Foreskin melanocyte (primary cell): ENCODE measurements at places on chromosomes 3 and 15.

DNA sequence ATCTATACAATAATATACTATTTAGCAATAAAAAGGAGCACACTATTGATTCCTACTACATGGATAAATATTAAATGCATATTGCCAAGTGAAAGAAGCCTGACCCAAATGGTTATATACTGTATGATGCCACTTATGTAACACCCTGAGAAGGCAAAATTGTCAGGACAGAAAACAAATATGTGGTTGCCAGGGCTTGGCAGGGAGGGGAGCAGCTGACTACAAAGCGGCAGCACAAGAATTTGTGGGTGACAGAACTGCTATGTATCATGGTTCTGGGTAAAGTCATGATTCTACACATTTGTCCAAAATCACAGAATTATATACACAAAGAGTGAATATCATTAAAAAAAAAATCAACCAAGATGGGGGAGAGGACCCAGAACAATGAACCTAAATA is 22.5 kb downstream of the TBC1D2B start:
- no peak for DNase-seq

- DNase-seq: peak; percentile 21
Measured at GRCh38 chr3:115960799-115961198, 337.5 kb downstream of the GAP43 start.

GRCh38 chr15:88900309-88900981 is 5.1 kb upstream of the HAPLN3 start:
- DNase-seq: peak; percentile 67

DNA sequence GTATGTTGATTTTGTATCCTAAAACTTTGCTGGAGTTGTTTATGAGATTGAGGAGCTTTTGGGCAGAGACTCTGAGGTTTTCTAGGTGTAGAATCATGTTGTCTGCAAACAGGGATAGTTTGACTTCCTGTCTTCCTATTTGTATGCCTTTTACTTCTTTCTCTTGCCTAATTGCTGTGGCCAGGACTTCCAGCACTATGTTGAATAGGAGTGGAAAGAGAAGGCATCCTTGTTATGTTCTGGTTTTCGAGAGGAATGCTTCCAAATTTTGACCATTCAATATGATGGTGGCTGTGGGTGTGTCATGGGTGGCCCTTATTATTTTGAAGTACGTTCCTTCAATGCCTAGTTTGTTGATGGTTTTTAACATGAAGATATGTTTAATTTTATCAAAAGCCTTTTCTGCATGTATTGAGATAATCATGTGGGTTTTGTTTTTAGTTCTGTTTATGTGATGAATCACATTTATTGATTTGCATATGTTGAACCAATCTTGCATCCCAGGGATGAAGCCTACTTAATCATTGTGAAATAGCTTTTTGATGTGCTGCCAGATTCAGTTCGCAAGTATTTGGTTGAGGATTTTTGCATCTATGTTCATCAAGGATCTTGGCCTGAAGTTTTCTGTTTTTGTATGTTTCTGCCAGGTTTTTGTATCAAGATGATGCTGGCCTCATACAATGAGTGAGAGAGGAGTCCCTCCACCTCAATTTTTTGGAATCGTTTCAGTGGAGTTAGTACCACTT is 188.1 kb downstream of the MINAR1 start:
- DNase-seq: no peak

- DNase-seq: no peak
Measured at GRCh38 chr3:90010341-90010740, 902.9 kb downstream of the EPHA3 start.

- DNase-seq: no peak
Measured at GRCh38 chr3:56324473-56324872, 143.8 kb downstream of the ERC2 start.

- no peak for DNase-seq
Measured at GRCh38 chr15:73165435-73165834, 113.2 kb downstream of the NEO1 start.

DNA sequence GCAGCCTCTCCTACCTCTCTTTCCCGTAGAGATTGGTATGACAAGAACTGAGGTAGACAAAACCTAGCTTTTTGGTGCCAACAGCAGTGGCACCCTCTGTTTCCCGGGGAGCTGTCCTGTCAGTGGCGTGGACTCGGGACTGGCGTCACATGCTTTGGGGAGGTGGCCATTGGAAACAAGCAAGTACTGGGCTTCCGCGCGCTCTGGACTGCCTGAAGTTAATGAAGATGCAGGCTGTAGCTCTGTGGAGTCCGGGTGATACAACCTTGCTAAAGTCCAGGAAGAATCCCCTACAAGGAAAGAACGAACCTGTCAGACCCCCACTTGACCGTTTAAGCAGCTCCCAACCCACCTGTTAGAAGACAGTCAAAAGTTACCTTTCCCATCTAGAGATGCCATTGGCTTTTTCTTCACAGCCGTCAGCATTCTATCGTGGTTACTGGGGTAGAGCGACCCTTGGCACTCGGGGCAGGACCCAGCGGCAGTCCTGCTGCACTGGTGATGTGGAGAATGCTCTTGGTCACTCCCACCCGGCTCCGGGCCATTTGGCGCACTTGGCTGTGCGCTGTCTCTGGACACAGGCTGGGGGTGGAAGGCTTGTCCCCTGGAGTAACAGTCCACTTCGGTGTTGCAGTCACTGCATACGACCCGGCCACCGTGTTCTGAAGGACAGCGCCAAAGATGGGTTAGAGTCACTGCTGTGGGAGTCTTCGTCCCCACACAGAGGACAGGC is 120.5 kb downstream of the LRIG1 start:
- no peak for DNase-seq

DNA sequence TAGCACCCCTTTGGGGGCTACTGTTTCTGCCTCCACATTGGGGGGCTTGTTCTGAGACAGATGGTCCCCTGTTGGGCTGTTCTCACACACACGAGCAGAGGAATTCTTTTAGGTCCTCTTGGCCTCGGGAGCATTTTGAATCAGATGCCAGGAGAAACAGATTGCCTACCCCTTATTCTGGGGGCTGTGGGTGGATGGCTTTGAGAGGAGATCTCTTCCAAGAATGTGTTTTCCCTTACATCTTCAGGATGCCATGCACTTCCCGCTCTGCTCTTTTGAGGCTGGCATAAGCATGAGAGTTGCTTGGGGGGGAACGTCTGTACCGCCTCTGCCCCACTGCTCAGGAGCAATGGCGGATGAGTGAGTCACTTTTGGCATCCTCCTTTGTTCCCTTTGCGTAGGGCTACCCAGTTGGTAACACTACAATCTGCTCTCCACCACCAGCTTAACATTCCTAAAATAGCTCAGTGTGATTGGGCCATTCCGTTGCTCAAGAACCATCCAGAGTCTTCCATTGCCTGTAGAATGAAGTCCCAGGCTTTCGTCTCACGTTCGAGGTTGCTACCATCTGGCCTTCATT is 154.4 kb downstream of the RPLP1 start:
- no peak for DNase-seq

DNA sequence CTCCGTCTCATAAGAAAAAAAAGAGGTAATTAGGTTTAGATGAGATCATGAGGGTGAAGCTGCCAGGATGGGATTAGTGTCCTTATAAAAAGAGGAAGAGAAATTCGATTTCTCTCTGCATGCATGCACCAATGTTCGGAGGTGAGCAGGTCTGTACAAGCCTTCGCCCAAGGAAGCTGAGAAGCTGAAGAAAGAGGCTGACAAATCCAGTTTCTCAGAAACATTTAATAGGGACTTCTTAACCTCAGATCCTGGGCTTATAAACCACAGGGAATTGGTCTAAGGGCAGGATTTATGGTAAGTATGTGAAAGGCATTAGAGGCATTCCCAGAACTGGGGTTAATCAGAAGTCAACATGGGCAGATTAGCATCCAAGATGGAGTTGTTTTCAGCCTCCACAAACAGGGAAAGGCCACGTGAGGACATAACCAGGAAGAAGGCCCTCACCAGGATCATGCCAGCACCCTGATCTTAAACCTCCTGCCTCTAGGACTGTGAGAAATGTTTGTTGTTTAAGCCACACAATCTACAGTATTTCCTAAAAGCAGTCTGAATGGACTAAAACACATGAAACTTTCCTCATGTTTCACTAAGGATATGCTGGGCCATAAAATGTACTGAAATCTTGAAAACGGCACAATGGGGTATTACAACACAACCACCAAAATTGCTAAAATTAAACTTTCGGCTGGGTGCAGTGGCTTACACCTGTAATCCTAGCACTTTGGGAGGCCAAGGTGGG is 11.3 kb downstream of the SHISA5 start:
- DNase-seq: no peak

GRCh38 chr15:73414876-73415275 is 28.1 kb upstream of the REC114 start:
- no peak for DNase-seq

GRCh38 chr15:57045741-57046382 is 127.4 kb downstream of the TCF12 start:
- no peak for DNase-seq

DNA sequence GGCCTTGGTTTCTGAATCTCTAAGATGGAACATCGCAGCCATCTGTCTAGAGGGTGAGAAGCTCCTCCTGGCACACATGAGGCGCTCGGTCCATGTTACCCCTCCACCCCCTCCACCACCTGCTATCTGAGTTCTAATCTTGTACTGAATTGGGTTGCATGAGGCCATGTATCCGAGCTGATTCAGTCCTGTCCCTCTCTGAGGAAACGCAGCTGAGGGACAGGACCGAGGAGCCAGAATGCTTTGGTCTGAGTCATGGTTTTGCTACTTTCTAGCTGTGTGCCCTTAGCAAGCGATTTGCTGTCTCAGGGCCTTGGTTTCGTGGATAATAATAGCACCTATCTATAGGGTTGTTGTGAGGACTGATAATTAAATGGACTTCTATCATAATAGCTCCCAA is 87.8 kb upstream of the SEC13 start:
- DNase-seq: no peak

DNA sequence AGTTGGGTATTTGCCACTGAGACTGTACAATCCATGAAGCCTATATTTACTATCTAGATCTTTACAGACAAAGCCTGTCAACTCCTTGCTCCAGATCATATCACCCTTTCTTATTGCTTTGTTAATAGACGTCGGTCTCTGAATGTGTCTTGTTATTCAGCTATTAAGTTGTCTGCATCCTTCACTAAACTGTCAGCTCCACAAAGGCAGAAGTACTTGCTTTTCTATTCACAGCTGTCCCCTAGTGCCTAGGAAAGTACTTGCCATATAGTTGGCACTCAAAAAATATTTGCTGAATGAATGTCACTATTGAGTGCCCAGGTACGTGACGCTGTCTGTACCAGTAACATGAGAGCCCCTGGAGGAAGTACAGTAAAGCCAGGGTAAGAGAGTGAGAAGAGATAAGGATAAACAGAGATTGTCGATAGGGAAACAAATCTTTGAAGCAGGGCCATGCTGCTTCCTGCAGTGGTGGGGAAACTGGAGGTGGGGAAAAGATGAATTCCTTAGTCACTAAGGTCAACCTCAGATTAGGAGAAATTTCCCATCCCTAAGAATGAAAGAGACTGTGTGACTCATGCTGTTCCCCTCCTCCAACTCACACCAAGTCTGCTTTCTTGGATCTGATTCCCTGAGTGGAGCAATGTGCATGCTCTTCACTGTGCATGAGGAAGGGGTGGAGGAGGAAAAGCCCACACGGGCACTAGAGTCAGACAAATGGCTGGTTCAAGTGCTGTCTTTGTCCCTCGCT is 36.3 kb downstream of the PRICKLE2 start:
- peak; percentile 69 for DNase-seq

GRCh38 chr3:134918441-134918840 is 123.4 kb downstream of the EPHB1 start:
- no peak for DNase-seq

DNA sequence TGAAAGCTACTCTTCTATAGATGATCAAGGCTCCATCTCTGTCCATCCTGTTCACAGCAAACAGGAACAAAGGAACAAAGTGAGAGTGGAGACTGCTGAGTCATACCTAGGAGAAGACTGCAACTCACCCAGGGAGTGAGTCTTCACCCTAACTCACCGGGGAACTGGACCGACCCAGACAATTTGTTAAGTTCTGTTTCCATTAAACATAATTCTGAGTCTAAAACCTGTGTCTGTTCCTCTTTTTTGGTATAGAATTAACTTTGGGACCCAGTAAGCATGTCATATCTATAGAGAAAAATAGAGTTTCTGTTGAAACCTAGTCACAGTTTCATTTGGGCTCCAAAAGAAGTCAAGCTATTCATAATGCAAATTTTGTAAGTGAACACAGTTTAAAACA is 21.6 kb downstream of the CCDC80 start:
- no peak for DNase-seq

- peak; percentile 88 for DNase-seq
Measured at GRCh38 chr3:153285982-153286381, 124.0 kb downstream of the RAP2B start.

DNA sequence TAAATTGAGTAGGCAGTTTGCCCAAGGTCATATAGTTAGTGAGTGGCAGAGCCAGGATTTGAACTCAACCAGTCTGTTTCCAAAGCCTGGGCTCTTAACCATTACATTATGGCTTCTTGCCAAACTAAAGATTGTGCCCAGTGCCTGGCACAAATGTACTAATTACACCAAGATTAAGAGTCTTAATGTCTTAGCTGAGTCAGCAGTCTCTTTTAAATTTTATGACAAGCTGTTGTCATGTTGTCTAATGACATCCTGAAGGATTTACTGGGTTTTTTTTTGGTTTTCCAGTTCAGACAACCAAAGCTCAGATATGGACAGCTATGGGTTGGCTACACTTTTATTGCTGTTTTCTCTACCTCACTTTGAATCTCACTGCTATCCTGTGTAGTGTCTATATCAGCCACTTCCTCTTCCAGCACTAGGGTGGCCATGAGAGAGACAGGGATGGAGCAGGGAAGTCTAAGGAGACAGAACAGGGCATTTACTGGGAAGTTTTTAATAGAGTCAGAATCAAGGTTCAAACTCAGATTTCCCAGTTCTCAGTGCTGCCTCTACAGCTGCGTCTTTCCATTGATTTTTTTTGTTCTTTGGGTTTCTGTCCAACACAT is 10.5 kb downstream of the FBXL2 start:
- no peak for DNase-seq

DNA sequence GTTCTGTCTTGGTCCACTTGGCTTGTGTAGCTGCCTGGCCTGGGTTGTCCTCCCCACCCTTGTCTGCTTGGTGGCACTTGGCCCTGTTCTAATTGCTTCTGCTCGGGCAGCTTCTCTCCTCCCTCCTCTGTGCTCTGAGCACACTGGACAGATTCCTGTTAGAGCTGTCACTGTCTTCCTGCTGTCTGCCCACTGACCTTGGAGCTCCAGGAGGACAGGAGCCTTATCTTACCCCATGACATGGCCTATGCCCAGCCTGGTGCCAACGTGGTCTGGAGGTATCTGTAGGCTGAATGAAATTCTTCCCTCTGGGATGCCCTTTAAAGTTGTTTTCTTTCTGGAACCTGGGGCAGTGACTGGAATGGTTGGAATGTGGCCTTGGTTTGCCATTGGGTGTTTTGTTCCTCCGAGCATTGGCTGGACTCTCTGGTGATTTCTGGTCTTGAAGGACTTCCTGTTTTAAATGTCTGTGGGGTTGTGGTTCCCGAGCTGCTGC is 94.1 kb downstream of the FAM43A start:
- peak; percentile 31 for DNase-seq
